Fibroblast of lung (primary cell): ENCODE measurements at places on chromosomes 6 and 20. TPM values are rescaled to one million over a fixed set of nuclear protein-coding genes. Genes with fewer than 3 reads are reported as not detected.

GRCh38 chr6:15427331-15428070, 181.6 kb downstream of the JARID2 start:
- peak; percentile 56 for DNase-seq

- peak; percentile 60 for DNase-seq
Measured at GRCh38 chr6:51959744-51960383, 127.5 kb downstream of the PKHD1 start.

GRCh38 chr6:24621626-24622289, 24.2 kb downstream of the KIAA0319 start:
- DNase-seq, result no peak

MUC22 gene
- total RNA-seq, result not detected in 2 replicates

TMEM74B gene
- not detected in 2 replicates for total RNA-seq

DNA sequence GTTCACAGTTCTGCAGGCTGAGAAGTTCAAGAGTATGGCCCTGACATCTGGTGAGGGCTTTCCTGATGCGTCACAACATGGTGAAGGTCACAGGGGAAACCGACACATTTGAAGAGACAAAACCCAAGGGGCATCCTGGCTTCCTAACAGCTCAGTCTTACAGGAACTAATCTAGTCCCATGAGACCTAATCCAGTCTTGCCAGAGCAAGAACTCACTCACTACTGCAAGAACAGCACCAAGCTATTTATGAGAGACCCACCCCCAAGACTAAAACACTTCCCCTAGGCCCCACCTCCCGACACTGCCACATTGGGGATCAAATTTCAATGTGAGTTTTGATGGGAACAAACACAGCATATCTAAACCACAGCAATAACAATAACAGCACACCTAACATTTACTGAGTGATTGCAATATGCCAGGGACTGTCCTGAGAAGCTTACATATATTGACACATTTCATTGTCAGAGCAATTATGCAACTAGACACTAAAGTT, 46.6 kb downstream of the TPBG start:
- DNase-seq, result peak; percentile 9

DNA sequence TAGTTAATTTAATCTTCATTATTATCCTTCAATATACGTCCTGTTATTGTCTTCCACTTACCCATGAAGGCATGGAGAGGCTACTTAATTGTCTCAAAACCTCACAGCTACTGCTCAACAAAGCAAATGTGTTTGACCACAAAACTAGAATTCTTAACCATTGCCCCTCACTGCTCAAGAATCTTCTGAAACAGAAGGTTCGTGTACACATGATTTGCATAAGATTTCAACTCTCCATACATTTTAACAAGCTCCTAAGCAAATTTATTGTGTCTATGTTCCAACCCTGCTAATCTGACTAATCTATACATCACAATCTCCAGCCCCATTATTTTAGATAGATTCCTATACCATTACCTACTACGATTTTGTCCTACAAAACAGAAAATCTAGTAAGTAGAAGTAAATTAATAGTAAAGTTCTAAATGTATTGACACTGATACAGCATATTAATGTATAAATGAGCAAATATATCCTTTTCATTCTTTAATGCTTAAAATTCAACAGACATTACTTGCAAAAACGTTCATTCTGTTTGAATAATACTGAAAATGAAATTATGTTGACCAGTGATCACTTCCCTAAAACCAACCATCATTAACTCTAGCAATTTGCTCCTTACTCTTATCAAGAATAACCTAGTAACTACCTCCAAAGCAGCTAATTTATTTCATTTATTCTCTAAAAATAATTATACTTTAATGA, 89.7 kb upstream of the RNF217 start:
- no peak for DNase-seq

PCK1 gene
- total RNA-seq, result under 0.01 TPM in 1 of 2 replicates, not detected in the other

GRCh38 chr20:31837896-31838397, 7.5 kb downstream of the FOXS1 start:
- peak; percentile 29 for DNase-seq

DNA sequence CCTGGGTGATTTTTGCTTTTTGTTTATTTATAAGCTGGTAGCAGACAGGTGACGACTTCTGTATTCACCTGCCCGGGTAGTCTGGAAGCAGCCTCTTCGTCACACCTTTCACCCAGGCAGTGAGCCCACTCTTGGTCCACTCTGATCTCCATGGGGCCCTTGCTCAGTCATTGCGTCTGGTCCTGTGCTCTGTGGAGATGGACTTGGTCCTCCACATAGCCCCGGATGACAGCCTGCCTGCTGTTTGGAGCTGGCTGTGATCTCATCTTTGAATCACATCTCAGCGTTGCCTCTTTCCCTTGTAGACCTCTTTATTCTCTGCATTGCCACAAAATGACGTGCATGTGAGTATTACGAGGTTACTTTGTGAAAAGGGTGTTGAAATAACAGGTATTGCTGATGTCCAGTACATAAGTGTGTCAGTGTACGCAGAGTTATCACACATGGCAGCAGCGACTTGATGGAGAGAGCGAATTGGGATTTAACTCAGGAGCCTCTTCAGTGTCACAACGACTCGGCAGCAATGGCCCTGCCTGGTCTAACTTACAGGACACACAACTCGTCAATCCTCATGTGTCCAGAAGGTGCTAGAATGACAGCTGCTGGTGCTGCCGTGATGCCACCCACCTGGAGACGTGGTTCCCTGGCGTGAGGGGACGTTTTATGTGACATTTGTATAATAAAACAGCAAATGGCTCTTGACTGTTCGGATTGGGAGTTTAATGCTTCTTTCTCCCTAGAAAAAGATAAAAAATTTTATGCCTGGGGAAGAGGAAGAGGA, 24.2 kb upstream of the FRMD1 start:
- no peak for DNase-seq

GRCh38 chr6:130713144-130713543, 114.1 kb upstream of the SMLR1 start:
- no peak for DNase-seq

DNA sequence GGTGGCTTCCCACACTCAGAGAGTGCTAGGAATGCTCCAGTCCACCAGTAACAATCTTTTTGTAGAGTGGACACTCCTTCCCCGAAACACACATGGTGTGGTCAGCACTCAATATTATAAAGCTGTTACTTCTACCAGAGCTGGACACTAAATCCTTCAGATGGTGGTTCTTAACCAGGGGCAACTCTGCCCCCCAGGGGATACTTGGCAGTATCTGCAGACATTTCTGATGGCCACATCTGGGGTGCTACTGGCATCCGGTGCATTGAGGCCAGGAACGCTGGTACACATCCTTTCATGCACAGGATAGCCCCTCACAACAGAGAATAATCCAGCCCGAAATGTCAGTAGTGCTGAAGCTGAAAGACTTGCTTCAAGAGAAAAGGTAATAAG, 124.4 kb downstream of the NFATC2 start:
- DNase-seq, result no peak

NOTCH4 gene
- 0.77 and 0.99 TPM in 2 replicates for total RNA-seq

DNA sequence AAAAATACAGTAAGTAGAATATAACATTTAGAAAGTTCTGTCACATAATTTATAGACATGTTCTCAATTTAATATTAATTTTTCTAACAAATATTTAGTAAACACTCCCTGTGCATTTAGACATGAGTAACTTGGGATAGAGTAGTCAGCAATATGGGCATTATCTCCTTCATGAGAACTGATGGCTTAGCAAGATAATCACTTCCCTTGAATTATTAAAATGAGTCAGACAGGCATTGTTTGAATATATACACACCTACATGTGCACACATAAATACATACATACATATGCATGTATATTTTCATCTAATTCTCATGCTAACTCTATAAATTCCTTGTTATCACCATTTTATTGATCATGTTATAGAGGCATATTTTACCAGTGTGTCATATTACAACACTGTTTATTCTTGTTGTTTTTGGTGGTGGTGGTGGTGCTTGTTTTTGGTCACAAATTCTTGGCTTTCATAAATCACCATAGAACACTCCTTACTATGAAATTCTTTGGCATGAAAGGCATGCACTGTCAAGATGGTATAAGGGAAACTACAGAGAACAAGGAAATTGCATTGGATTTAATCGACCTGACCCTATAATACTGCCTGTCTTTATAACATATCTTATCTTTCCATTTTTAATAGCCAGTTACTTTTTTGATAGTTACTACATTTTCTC, 434.5 kb upstream of the MANEA start:
- no peak for DNase-seq

DNA sequence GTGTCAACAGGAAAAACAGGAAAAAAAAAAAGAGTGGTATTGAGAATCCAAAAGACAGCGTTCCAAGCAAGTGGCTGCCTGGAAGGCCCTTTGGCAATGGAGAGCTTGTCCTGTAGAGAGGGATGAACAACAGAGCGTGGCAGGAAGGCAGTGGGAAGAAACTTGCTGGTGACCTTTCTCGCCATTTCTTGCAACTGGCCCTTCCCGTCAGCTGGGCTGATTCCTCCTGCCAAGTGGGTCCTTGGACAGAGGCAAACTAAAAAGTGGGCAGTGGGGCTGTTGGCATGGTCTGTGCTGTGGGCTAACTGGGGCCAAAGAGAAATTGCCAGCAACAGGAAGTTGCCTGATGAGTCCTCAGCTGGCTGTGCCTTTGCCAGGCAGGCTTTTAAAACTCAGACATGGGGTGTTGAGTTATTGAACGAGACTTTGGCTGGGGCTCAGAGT, 43.9 kb upstream of the CLDN20 start:
- no peak for DNase-seq

KIF25 gene
- total RNA-seq, result 0.26 and 0.33 TPM in 2 replicates

PRDM13 gene
- not detected in 2 replicates for total RNA-seq

TRIM10 gene
- not detected in 2 replicates for total RNA-seq

GRCh38 chr6:37699138-37699766, 1.6 kb upstream of the MDGA1 start:
- DNase-seq, result no peak

ANKRD66 gene
- not detected in 2 replicates for total RNA-seq

BPIFB2 gene
- not detected in 2 replicates for total RNA-seq

- DNase-seq, result no peak
Measured at GRCh38 chr6:53530780-53531386, 14.0 kb downstream of the GCLC start.

RARS2 gene
- 33.6 and 43.8 TPM in 2 replicates for total RNA-seq

LTB gene
- not detected in 2 replicates for total RNA-seq

DNA sequence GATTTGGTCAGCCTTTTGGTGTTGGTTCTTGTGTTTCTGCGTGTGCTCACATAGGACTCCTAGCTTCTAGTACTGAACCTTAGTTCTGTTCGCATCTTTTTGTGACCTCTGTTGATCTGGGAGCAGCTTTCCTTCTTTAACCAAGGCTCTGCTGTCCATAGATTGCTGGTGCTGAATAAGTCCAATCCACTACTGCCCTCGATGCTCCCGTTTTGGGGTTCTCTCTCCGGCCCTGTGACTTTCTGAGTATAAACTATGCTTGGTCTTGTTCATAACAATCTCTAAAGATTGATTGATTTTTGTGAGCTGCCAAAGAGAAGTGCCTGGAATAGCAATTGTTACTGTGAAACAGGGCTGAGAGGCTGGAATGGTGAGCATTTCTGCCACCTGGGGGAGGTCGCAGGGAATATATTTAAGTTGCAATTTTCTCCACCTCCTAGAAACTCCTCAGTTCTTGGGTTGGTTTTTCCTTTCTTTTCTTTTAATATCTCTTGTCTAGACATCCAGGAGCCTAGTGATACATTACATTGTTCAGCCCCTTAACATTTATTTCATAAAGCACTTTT, 422.9 kb upstream of the CHD6 start:
- no peak for DNase-seq

DNA sequence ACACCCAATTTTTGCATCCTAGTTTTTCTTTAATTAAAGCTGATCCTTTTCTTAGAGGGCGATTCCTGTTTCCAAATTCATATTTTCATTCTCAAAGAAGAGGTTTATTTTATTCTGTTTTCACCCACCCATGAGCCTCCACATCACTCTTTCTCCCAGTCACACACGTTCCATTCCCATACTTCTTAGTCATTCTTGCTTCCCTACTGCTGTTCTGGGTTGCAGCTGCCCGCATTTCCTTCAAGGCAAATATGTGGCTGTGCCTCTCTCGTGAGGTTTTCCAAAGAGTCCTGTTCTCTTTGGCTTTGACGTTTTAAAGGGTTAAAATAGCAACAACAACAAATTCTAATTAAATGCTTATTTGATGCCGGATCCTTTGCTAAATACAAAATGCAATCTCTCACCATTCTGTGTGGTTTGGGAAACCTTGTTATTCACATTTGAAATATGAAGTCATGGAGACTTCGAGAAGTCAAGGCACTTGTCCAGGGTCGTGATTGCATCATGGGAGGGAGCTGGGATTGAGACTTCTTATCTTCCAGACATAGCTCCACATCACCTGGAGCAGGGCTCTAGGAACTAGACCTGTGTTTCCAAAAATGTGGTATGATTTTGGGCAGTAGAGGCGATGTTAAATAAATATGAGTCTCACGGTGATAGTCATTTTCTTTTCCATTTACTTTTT, 126.6 kb downstream of the DOK5 start:
- no peak for DNase-seq

DNA sequence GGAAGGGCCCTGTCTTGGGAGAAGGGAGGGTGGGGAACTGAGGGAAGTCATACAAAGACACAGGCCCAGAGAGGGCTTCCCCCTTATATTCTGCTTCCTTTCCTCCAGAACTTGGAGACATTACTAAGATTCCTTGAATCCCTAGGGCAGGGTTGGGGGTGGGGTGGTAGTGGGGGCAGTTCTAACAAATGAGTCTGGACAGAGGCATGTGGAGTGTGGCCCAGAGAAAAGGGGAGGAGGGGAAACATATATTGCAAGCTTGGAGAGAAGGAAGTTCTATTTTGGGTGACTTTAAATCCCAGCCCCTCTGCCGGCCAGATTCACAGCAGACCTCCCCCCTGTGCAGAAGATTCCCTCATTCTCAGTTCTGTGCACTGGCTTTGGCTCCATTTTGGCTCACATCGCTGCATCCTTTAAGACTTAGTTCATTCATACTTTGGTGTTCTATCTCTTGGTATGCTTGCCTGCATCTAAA, 43.7 kb downstream of the DAAM2 start:
- no peak for DNase-seq

DNA sequence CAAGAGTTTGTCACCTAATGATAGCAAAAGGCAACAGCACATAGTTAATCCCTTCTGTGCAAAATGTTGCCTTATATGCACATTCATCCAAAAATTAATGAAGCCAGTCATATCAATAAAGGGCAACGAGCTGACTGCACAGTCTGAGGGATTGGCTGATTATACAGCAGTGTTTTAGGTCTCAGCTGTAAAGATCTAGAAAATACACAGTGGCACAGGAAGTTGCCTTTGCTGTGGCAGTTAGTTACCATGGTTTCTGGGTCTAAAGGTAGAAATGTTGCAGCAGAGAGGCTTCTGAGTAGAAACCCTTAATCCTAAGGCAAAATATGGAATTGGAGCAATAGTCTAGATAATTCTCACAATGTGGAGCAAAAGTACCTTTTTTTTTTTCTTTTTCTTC, 89.7 kb downstream of the SMPDL3A start:
- no peak for DNase-seq

GRCh38 chr6:129853996-129854711, 7.0 kb downstream of the TMEM244 start:
- DNase-seq, result peak; percentile 54

EPB41L1 gene
- 10.3 and 17.0 TPM in 2 replicates for total RNA-seq

DNA sequence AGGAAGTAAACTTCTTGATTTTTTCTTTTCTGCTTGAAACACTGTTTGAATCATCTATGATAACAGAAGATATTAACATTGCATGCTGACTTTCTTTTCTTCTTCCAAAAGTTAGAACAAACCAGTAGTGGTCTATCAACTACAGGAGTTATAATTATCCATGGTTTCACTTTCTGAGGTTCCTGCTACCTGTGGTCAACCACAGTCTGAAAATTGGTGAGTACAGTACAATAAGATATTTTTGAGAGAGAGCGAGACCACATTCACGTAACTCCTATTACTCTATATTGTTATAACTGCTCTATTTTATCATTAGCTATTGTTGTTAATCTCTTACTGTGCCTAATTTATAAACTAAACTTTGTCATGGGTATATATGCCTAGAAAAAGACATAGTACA, 86.1 kb downstream of the MAP7 start:
- no peak for DNase-seq
